Stimulated activated CD8-positive, alpha-beta memory T cell treated with anti-CD3 and anti-CD28 coated beads, Interleukin-2, amount 100 ng/mL, for 1 hour (primary cell): ENCODE measurements at places on chromosomes 3 and 15.

GRCh38 chr3:43490640-43491185 is 131.1 kb downstream of the ANO10 start:
- no peak for DNase-seq

- no peak for DNase-seq
These were observed 470.9 kb downstream of the LPP start for GRCh38 chr3:188624828-188625227.

DNA sequence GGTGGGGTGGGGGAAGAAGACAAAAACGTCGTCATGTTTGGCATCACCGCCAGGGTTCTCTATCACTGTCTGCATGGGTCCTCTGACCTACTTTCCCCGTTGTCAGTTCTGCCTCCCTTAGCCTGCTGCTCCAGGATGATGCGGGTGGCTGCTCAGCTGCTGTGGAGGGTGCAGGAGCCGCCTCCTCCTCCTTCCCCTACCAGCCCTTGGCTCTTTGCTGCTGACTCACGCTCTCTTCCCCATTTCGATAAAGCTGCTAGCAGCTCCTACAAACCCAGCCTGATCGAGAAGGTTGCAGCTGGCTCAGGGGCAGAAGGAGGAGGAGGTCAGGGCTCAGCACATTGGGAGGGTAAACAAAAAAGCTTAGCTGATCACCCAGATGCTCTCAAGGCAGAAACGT is 49.5 kb upstream of the SEC13 start:
- no peak for DNase-seq

DNA sequence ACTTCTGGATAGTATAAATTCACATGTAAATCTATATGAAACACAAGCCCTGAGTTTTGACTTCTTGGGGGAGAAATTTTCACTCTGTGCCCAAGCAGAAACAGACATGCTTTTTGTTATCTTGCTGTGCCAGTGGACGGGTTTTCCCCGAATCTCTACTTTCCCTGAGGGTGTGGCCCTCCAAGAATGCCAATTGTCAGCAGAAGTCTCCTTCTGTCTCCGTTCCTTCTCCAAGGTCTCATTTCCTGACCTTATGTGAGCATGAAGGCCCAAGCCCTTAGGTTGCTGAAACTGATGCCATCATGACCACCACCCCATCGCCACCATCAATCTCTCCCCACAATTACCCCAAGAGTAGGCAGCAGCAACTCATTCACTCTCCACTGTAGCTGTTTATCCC is 253.8 kb downstream of the XXYLT1 start:
- DNase-seq: no peak

GRCh38 chr15:29064290-29064689 is 178.5 kb downstream of the APBA2 start:
- DNase-seq: no peak

DNA sequence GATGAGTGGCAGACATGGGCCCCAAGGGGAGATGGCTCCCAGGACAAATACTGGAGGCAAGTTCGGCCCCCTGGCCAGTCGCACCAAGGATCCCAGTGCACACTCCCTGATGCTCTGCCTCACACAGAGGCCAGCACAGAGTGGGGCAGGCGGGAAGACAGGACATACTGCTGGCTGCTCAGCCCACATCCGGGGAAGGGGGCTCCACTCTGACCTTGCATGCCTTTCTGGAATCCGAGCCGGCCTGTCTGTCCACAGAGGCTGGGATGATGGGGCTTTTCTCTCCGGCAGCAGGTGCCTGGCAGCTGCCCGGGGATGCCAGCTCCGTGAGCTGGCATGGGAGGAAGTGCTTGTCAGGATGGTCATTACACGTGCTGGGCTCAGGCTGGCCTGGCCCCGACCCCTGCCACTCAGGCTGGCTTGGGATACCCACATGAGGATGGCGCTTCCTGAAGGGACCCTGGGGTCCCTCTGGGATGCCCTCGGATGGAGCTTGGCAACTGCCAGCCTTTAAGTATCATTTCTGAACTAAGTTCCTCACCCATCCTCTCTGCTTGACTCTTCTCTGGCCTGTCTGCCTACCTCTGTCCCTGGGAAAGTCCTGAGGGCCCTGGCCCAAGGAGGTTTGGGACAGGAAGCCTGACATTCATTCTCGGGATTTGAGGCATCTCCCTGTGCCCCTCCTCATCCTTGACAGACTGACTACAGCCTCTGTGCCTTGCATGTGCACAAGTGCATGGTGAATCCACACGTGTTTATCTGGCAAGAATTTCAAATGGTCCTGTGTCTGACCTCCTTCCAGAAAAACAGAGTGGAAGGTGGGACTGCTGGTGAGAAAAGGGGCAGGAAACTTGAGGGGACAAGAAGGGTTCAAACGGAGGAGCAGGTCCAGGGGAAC is 46.5 kb downstream of the EXOG start:
- no peak for DNase-seq

GRCh38 chr3:47890126-47890827 is 87.3 kb downstream of the DHX30 start:
- DNase-seq: no peak

GRCh38 chr3:57983734-57984518 is 24.3 kb upstream of the FLNB start:
- DNase-seq: no peak

GRCh38 chr3:58604031-58604430 is 26.8 kb upstream of the FAM107A start:
- DNase-seq: no peak

- DNase-seq: no peak
These were observed 23.8 kb downstream of the LRRC2 start for GRCh38 chr3:46542344-46542743.

DNA sequence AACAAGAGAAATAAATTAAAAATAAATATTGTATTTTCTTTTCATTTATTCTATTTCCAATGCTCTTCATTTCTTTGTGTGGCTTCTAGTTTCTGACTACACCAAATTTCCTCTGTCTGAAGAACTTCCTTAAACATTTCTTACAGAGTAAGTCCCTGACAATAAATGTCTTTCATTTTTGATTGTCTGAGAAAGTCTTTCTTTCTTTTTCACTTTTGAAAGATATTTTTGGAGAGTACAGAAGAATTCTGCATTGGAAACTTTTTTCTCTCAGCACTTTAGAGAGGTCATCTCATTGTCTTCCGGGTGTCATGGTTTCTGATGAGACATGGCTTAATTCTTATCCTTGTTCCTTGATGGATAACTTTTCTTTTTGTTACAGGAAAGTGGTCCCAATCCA is 119.6 kb downstream of the MOBP start:
- no peak for DNase-seq

- no peak for DNase-seq
These were observed 3.7 kb upstream of the SOX2 start for GRCh38 chr3:181707980-181708379.

DNA sequence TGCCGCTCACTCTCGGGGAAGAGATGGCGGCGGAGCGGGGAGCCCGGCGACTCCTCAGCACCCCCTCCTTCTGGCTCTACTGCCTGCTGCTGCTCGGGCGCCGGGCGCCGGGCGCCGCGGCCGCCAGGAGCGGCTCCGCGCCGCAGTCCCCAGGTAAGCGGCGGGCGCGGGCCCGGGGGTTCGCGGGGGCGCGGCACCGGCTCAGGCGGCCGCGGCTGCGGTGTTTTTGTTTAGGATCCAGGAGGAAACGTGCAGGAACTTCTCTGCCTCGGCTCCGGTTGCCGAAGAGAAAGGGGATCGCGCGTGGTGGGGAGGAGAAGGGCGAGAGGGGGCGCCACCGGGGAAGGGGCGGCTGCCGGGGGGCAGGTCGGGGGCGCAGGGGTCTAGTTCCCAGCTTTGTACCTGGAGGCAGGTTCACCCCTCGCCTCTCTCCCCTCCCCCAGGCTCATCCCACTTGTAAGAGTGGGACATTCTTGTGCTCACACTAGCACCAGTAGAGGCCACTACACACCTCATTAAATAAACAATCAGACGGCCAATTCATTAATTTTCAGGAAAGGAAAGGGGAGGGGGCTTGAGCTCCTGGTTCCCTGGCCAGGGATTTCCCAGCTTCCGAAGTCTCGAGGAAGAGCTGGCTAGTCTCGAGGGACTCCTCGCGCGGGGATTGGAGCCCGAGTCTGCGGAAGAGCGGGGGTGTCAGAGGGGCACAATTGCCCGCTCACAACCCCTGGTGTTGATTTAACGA is 562 bp downstream of the NEO1 start:
- peak; percentile 0 for DNase-seq

DNA sequence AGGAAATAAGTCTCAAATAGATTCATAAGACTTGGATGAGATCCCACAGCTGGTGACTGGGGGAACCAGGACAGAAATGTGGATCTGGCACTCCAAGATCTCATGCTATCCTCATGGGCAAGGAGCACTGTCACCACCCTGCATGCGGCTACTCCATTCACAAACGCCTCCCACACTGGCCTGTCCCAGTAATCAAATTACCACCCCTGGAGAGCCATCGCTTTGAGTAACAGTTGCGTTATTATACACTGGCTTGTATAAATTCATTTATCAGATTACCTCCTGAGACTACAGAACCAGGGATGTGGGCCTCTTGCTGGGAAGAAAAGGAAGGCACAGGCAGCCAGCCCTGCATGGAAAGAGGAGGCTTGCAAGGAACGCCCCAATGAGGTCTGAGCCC is 27.9 kb upstream of the SLC25A36 start:
- no peak for DNase-seq

DNA sequence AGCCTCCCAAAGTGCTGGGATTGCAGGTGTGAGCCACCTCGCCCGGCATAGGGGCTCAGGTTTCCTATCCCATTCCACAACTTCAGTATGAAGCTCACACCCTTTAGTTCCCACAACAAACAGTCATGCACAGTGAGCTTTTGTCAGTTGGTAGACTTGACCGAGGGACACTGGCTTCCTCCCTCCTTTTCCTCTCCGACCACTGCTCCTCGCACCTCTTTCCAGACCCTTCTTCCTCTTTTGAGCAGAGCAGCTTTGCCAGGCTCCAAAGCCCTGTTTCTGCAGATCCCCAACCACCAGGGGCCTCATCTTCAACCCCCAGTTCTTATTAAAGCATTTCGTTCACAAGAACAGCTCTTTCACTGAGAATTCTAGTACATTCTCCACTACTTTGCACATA is 12.7 kb upstream of the CILP start:
- no peak for DNase-seq

GRCh38 chr15:35737441-35737840 is 191.5 kb upstream of the DPH6 start:
- no peak for DNase-seq

GRCh38 chr3:168100777-168101492 is 5.2 kb upstream of the GOLIM4 start:
- DNase-seq: no peak

DNA sequence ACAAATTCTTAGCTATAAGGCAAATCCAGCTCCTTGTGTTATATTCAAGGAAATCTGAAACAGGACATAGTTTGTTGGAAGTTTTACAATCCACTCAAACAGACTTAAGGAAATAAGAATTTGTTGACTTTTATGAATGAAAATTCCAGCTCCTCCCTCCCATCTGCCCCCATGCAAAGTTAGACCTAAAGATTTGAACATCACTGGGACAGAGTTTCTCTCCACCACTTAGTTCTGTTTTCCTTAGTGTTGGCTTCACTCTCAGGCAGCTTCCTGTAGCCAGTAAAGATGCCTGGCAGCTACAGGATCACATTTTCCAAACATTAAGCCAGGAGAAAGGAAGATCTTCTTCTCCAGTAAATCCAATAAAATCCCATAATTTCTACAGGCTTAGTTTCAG is 265.0 kb downstream of the TAFA4 start:
- no peak for DNase-seq

- DNase-seq: no peak
These were observed 141.2 kb upstream of the GMNC start for GRCh38 chr3:191003742-191004141.

- no peak for DNase-seq
These were observed 28.1 kb downstream of the ATP11B start for GRCh38 chr3:182821221-182821981.
